ENCODE measurements at places on chromosomes 13 and 19. TPM values are rescaled to one million over a fixed set of nuclear protein-coding genes. Genes with fewer than 3 reads are reported as not detected.
A peak's percentile ranks its signal among the peaks of the same experiment; 100 is the strongest.

- DNase-seq = no peak
Observed at GRCh38 chr13:92136449-92137155, 738.2 kb downstream of the GPC5 start.

DNA sequence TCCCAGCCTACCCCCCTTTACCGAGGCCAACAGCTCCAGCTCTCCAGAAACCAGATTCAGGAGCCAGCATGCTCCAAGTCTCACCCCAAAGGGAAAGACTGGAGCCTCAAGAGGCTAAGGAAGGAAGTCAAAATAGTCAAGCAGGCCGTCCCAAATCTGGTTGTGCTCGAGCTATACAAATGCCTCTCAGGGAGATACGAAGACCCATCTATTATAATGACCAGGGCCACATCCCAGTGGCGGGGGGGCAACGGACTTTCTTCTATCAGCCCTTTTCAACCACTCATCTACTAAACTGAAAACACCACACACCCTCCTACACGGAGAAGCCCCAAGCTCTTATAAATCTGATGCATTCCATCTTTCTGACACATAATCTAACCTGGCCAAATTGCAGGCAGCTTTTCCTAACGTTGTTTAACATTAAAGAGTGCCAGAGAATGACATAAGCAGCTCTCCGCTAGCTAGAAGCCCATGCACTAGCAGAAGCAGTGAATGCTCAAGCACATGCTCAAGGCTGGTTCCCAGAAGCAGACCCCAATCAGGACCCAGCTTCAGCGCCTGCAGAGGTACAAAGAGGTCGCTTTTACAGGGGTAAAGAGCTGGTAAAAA is 104.6 kb upstream of the ZNF98 start:
- DNase-seq = no peak

GRCh38 chr19:34224996-34225658 is 29.2 kb upstream of the GARRE1 start:
- peak; percentile 70 for DNase-seq

- DNase-seq = peak; percentile 71
Observed at GRCh38 chr13:35712907-35713761, 236.6 kb upstream of the MAB21L1 start.

- DNase-seq = no peak
Observed at GRCh38 chr13:43116242-43116641, 92.9 kb downstream of the DNAJC15 start.

DNA sequence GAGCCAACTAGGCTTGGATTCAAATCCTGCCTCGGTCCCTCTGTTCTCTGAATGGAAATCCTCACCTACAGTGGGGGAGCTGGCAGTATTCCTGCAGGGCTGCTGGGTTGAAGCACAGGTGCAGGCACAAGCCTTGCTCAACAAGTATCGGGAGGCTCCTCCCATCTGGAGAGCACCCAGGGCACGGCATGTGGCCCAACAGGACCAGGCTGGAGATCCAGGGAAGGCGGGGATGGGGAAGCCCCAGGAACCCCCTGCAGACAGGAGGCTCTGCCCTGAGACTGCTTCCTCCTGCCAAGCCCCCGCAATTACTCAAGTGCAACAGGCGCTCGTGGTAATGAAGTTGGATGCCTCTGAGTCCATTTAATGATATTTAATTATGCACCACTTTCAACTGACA is 128.0 kb upstream of the VSTM2B start:
- no peak for DNase-seq

- peak; percentile 48 for DNase-seq
Observed at GRCh38 chr13:19606152-19606551, 27.3 kb upstream of the MPHOSPH8 start.

KISS1R gene
- total RNA-seq = not detected

WDR87 gene
- total RNA-seq = not detected

PDX1 gene
- total RNA-seq = not detected

AZU1 gene
- not detected for total RNA-seq

DNA sequence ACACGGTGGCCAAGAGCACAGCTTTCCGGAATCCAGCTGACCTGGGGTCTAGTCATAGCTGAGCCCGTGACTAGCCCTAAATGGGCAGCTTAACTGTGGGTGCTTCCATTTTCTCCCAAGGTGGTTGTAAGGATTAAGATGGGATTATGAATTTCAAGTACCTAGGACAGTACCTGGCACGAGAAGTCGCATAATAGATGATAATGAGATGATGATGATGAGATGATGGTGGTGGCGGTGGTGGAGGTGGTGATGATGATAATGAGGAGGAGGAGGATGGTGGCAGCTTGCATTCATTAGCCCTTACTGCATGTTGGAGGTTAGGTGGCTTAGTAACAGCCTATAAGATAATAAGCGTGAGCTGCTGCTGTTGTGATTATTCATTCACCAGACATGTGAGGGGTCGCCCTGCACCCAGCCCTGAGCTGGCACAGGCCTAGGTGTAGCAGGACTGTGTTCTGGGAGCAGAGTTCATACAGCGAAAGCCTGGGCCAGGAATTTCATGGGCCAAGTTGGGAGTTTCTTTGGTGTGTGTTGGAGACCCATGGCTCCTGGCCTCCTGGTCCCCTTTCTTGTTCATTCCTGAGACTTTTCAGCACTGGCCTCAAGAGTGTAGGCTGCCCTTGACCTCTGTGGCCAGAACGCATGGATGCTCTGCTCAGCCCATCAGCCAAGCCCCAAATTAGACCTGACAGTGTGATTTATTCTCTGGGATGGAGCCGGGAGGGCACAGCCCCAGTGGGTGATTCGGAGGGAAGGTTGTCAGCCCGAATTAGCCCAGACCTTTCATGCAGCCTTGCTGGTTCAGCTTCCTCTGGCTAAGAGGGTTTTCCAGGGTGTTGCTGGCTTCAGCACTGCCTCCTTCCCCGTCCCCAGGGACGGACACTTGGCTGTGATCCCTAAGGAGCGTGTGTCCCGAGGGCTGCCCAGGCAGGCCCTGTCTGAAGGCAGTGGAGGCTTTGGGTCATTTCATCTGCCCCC is 128.8 kb downstream of the SIPA1L3 start:
- peak; percentile 58 for DNase-seq

- no peak for DNase-seq
Observed at GRCh38 chr13:46113596-46113995, 8.8 kb upstream of the CPB2 start.

DNA sequence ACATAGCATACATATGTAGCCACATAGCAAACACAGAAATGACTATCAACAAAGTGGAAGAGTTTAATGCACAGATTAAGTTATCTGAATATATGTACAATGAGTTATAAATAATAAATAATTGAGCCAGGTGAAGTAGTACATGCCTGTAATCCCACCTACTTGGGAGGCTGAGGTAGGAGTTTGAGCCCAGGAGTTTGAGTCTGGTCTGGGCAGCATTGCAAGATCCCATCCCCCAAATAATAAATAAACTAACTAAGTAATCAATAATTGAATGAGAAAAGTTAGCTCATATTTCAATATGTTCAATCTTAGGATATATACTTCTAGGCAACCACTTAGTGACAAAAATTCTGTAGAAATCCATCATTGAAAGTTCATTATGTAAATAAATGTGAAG is 1.7 kb downstream of the CARD8 start:
- DNase-seq = no peak

- DNase-seq = no peak
Observed at GRCh38 chr13:46810440-46810839, 13.5 kb upstream of the ESD start.

DNA sequence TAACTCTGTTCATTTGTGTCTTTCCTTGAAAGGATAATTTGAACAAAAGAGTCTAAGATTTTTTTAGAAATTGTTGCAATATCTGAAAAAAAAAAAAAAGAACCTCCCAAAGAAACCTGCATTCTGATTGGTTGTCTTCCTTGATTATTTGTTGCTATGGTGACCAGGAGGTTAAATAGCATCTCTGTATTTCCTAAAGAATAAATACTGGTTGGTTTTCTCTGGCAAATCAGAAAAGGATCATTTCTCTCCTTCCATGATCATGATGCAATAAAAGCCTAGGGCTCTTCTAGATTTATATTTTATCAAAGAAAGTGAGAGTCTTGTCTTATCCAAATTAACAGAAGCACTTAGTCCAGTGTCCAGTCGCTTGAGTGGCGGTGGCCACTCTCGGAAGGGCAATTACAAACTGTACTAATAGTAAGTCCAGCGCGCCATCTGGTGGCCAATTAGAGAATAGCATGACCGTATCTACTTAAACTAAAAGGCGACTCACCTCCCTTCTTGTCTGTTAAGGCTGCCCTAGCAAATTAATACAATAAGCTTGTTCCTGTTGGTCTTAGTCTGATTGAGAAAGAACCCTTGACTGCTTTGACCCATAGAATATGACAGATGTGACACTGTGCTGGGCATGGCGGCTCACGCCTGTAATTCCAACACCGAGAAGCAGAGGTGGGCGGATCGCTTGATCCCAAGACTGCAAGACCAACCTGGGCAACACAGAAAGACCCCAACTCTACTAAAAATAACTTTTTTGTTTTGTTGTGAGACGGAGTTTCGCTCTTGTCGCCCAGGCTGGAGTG is 47.0 kb upstream of the PNMA8B start:
- DNase-seq = peak; percentile 87

GRCh38 chr13:102045731-102046130 is 356.1 kb downstream of the FGF14 start:
- no peak for DNase-seq

- DNase-seq = peak; percentile 76
Observed at GRCh38 chr19:39998501-39998900, 1.6 kb downstream of the ZNF546 start.

DNA sequence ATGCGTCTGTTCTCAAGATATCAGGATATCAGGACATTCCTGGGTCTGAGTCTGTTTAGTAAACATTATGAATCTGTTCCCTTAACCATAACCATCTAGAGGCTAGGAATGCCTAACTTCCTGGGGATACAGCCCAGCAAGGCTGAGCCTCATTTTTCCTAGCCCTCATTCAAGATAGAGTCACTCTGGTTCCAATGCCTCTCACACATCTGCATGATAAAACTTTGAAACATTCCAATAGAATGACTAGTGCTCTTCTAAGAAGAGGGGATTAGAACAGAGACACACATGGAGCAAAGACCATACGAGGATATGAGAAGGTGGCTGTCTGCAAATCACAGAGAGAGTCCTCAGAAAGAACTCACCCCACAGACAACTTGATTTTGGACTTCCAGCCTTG is 20.6 kb upstream of the CABP5 start:
- DNase-seq = peak; percentile 54

CADM4 gene
- 1.7 TPM for total RNA-seq

C13orf42 gene
- total RNA-seq = not detected

LINGO3 gene
- total RNA-seq = not detected

S1PR4 gene
- not detected for total RNA-seq

FOXA3 gene
- total RNA-seq = not detected

DNA sequence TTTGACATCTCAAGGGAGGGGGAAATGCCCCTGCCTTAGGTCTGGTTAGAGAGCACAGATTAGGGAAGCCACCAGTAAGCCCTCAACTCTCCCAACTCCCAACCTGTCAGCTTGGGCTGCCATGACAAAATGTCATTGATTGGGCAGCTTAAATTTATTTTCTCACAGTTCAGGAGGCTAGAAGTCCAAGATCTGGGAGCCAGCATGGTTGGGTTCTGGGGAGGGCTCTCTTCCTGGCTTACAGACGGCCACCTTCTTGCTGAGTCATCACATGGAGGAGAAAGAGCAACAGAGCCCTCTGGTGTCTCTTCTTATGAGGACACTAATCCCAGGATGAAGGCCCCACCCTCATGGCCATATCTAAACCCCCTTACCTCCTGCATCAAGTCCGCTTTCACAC is 24.2 kb downstream of the C19orf12 start:
- DNase-seq = peak; percentile 49

DNA sequence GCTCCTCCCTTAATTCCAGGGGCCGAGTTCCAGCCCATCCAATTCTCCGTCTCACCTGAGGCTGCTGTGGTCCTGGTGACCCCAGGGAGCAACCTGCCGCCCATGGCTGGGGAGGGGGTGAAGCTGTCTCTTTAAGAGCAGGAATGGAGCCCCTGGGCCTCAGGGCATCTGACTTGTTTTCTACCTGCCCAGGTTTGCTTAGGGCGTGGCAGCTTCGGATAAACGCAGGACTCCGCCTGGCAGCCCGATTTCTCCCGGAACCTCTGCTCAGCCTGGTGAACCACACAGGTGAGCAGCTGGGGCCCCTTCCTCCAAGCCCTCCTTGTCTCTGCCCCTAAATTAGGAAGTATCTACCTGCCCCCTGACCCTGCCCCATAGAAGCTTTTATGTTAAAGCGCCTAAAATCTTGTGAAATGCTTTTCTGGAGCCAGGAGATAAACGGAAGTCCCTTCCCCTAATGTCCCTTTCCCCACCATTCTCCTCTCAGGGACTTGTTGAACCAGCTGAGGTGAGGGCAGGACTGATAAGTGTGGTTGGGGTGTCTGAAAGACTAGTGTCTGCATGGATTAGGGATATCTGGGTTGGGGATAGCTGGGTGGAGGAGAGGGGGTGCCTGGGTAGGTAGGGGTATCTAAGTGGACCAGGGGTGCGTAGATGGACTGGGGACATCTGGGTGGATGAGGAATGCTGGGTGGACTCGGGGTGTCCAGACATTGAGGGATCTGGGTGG is 614 bp downstream of the FXYD3 start:
- DNase-seq = no peak

DNA sequence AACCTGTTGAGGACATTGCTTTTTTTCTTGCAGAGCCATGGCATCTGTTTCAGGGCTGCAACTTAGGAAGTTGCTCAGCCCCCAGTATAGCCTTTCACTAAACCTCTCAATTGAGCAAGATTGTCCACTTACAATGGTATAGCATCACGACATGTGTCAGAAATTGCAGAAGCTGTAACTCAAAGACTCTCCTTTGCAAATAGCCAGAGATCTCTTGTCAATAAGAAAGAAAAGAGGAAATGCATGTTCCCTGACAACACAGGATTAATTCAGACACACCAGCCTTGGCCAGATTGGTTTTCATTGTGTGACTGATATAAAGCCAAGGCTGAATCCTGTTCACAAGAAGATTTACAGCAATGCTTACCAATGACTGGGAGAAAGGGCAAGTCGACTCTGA is 38.7 kb upstream of the CYSLTR2 start:
- DNase-seq = no peak

GRCh38 chr19:7994928-7995809 is 10.3 kb downstream of the ELAVL1 start:
- DNase-seq = peak; percentile 10

ZNF726 gene
- 2.0 TPM for total RNA-seq

KCTD4 gene
- total RNA-seq = 0.72 TPM
